Progenitor cell of endocrine pancreas (in vitro differentiated cells): ENCODE measurements at places on chromosomes 2 and 18. TPM values are rescaled to one million over a fixed set of nuclear protein-coding genes. Genes with fewer than 3 reads are reported as not detected.

DNA sequence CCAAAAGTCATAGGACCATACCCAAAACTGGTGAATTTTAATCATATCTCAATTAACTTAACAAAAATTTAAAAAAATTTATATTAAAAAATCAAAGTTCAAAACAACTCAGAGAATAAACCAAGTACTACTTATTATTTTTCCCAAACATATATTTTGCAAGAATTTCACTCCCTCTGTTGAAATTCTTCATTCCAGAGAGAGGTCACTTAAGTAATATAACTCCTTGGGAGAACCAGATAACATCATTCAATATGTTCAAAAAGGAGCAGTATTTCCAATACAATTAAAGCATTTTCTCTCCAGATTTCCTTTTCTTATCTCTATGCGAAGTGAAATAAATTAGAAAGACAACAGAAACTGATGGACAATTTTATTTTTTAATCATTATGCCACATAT lies 165.9 kb upstream of the RND3 start:
- DNase-seq = no peak

DNA sequence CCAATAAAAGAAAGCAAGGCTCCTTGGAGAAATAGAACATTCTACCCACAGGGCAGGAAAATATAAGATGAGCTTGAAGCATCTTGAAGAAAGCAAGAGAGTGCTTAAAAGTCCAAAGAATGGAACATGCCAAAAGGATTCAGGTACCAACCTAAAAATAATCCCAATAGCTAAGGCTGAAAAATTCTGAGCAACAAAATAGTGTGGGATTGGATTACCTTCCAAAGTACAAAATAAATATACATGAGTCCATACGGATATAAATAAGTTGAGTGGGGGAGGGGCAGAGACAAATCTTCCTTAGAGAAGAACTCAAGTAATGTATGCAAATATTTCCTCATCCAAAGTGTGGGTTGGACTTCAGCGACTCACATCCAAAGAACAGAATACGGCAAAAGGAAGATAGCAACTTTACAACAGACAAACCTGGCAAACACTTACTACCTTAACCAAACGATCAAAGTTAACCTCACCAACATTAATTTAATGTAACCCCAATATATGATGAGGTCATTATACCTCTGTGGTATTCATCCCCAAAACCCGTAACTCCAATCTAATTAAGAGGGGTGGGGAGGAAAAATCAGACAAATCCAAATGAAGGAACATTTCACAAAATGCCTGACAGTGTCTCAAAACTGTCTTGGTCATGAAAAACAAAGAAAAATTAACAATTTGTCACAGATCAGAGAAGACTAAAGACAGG lies 26.9 kb downstream of the MEMO1 start:
- no peak for DNase-seq

DNA sequence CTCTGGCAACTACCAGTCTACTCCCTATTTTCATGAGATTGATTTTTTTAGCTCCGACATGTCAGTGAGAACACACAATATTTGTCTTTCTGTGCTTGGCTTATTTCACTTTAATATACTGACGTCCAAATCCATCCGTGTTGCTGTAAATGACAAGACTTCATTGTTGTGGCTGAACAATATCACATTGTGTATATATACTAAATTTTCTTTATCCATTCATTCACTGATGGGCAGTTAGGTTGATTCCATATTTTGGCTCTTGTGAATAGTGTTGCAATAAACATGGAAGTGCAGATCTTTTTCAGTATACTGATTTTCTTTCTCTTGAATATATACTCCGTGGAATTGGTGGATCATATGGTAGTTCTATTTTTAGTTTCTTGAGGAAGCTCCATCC lies 5.8 kb upstream of the TTC21B start:
- DNase-seq = no peak

DNA sequence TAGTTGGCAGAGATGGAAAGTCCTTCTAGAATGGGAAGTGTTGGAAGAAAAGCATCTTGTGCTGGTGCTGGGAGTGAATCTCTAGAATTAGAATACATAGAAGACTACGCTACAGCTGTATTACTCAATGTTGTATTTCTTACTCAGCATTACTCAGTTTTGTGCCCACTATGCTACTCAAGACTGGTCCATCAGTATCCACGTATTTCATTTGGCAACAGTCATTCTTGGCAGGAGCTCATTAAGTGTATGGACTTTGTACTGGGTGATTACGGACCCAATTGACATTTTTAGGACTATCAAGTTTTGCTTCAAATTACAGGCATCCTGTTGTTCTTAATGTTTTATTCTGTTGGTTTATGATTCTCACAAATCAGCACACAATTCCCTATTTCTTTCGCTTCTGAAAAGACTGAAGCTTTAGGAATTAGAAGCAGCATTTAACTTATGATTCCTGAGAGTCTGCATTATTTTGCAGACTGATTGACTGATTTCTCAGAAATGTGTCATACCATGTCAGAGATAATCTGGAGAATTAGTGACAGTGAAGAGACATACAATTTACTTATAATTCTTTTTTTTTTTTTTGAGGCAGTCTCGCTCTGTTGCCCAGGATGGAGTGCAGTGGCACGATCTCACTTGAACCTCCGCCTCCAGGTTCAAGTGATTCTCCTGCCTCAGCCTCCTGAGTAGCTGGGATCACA lies 136.9 kb downstream of the MYO3B start:
- DNase-seq = no peak

DNA sequence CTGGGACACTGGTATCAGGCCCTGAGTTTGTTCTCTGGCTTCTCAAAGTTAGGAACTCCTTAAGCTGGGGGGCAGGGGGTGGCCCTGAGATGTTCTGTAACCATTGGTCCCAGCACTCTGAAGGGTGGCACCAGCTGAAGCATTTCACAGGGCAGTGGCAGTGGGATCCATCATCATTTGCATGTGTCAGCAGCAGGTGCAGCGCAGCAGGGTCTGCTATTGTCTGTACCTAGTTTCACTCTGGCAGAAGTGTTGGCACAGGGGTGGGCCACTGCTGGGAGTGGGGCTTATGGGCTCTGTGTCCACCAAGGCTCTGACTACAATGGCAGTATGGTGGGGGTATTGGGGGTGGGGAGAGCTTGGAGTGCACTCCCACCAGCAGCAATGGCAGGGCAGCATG lies 460.4 kb upstream of the ZNF804A start:
- DNase-seq = no peak

DNA sequence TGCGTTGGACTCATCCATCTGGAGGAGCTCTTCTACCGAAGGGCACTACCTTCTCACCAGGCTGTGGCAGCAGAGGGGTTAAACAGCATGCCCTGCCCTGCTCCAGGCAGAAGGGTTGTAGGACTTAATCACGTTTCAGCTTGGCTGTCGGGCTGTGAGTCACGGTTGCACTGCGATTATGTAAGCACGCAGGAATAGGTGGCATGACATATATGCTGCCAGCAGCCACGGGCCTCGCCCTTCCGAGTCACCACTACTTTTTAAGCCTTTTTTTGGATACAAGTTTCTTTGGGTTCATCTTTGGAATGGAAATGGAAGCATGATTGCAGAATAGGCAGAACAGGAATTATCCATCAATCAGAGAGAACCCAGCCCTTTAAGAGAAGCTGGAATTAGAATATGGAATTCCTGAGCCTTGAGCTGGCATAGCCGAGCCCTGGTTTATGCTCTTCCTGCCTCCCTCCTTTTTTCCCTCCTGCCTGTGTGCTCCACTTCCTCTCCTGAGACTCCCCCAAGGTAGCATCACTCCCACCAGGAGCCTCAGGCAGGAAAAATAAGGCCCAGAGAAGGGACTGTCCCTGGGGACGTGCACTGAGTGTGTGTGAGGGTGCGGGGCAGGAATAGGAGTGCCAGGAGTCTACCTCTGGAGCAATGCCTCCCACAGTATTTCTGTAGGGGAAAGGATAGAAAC lies 86.8 kb downstream of the SEMA4F start:
- DNase-seq = no peak

- DNase-seq = no peak
Observed at GRCh38 chr18:44526705-44527415, 153.8 kb upstream of the SETBP1 start.

- DNase-seq = no peak
Observed at GRCh38 chr18:48838921-48839818, 111.6 kb downstream of the SMAD7 start.

GRCh38 chr2:194105358-194105757 lies 1551.7 kb upstream of the SLC39A10 start:
- no peak for DNase-seq

DNA sequence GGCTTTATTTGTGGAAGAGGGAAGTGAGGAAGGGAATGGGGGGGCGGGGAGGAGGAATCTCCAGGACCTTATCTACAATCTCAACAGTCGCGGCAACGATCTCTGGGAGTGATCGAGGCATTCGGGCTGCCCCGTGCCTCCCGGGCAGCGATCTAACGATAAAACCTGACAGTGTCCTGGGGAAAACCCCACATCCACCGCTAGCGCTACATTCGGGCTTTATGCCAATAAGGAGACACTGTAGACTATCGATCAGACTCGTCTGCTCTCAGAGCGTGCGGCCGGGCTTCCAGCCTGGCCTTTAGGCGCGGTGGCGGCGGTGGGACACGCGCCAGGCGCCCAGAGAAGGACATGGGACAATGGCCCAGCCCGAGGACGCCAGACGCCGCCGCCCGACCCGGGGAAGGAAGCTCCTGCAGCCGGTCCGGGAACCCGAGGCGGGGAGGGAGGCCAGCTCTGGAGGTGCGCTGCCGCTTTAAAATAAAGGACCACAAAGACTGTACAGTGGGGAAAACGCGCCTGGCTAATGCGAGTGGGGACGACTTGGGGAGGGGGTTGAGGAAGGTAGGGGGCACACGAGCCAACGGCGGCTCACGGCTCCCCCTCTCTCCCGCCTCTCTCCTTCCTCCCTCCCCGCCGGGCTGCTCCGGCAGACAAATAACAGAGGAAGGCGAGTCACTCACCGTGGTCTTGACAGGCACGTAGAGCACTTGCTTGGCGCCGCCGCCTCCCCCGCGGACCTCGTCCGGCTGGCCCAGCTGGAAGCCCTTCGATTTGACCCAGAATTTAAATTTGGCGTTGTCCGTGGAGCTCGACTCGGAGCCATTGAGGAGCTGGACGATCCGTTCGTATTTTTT lies 2.2 kb downstream of the NOL4 start:
- DNase-seq = peak; percentile 35

GRCh38 chr18:68494802-68495581 lies 219.9 kb downstream of the TMX3 start:
- no peak for DNase-seq

GRCh38 chr18:34694591-34695165 lies 15.4 kb upstream of the DTNA start:
- DNase-seq = no peak

DNA sequence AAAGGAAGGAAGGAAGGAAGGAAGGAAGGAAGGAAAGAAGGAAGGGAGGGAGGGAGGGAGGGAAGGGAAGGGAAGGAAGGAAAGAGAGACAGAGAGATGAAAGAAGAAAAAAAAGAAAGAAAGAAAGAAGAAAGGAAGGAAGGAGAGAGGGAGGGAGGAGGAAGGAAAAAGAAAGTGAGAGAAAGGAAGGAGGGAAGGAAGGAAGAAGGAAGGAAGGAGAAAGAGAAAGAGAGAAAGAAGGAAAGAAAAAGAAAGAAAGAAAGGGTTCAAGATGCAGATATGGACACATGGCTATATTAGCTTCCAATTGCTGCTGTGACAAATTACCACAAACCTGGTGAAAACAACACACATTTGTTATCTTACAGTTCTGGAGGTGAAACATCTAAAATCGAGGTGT lies 20.4 kb upstream of the UBE2F start:
- DNase-seq = no peak

GRCh38 chr2:101710471-101711318 lies 13.2 kb downstream of the MAP4K4 start:
- DNase-seq = no peak

DNA sequence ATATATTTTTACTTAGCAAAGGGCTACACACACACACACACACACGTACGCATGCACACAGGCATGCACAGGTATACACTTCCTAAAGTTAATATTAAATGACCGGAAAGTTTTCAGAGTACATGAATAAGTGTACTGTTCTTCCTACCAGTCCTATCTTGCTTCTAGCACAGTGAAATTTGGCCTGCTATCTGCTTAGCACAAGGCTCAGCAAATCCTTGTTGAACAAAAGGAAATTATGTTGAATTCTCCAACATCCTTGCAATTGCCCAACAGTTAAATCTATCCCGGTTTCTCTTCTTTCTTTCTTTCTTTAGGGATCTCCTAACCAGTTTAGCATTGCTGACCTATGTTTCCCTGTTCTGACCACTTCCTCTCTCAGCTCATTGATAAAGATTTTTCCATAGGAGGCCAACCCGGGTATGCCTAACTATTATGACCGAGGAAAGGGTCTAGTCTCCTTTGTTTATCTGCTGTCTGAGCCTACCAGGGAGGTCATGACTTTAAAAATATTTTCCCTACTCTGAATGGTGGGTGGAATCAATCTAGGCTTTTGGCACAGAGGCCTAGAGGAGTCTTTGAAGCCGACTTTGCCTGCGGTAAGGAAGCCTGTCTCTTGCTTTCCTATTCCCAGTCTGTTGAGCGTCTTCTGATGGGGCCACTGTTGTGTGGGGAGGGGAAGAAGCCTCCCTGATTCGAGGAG lies 400.7 kb downstream of the HRH4 start:
- DNase-seq = no peak

DNA sequence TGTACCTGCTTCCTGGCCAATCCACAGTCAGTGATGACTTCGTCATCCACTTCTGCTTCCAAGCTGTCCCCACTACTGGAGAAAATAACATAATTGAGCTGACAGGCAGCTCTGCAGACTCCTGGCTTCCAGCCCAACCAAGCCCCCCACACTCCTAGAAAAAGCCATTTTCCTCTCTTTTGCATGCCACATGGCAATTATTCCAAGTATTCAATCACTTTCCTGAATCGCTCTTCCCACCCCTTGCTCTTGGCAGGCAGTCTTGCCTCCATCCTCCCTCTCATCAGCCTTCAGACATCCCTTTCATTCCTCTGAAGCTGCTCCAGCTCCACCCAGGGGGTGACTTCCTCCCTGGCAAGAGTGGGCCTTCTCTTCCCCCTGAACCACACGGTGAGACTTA lies 14.3 kb upstream of the ST8SIA5 start:
- no peak for DNase-seq

- DNase-seq = no peak
Observed at GRCh38 chr18:4232656-4233055, 222.5 kb downstream of the DLGAP1 start.

- DNase-seq = no peak
Observed at GRCh38 chr2:211408483-211408891, 852.1 kb downstream of the CPS1 start.

DNA sequence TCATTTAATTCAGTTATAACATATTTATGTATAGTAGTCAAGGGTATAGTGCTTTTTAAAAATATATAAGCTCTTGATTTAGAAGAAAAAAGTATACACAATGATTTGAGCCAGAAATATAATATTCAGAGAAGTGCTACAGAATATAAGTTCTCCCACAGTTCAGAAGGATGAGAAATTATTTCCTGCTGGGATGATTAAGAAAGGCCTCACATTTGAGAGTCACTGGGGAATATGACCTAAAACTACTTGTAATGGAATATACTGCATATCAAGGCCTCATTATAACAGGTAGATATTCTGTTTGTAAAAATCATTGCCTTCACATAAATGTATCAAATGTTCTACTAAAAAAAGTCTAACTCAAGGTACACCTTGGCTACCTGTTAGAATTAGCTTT lies 203.5 kb downstream of the MBD2 start:
- DNase-seq = no peak

The MTCL1 gene
- total RNA-seq = 81.5 and 85.6 TPM in 2 replicates

The NRP2 gene
- total RNA-seq = 6.3 and 14.3 TPM in 2 replicates

The PUM2 gene
- total RNA-seq = 123 and 128 TPM in 2 replicates

The SAG gene
- total RNA-seq = not detected in 2 replicates

The PTPRM gene
- total RNA-seq = 22.4 and 23.2 TPM in 2 replicates

The ELOA2 gene
- total RNA-seq = not detected in 2 replicates

The LRRTM1 gene
- 1.6 and 1.9 TPM in 2 replicates for total RNA-seq

The SLC4A5 gene
- 4.1 and 5.9 TPM in 2 replicates for total RNA-seq

The HDAC4 gene
- 38.4 and 46.2 TPM in 2 replicates for total RNA-seq
